ENCODE measurements at places on chromosomes 6 and 20. TPM values are rescaled to one million over a fixed set of nuclear protein-coding genes. Genes with fewer than 3 reads are reported as not detected.

MTHFD1L gene
- total RNA-seq, result 39.9 TPM

PRR18 gene
- not detected for total RNA-seq

WFDC2 gene
- total RNA-seq, result not detected

ZNF334 gene
- not detected for total RNA-seq

HLA-DRB1 gene
- not detected for total RNA-seq
